ENCODE measurements at places on chromosomes 2 and 18. TPM values are rescaled to one million over a fixed set of nuclear protein-coding genes. Genes with fewer than 3 reads are reported as not detected.

Gene COL3A1
- total RNA-seq = 0.21 TPM

Gene TTN
- total RNA-seq = 0.01 TPM

Gene COL4A4
- total RNA-seq = 1.9 TPM

Gene OTOS
- not detected for total RNA-seq

Gene GREB1
- total RNA-seq = 3.9 TPM

Gene SERPINB8
- 10.7 TPM for total RNA-seq

Gene SPP2
- total RNA-seq = not detected

Data from A549 treated with dexamethasone at 1 μM for 4 hours (cell line).